T-helper 2 cell (primary cell): ENCODE measurements at places on chromosomes 2 and 18.

DNA sequence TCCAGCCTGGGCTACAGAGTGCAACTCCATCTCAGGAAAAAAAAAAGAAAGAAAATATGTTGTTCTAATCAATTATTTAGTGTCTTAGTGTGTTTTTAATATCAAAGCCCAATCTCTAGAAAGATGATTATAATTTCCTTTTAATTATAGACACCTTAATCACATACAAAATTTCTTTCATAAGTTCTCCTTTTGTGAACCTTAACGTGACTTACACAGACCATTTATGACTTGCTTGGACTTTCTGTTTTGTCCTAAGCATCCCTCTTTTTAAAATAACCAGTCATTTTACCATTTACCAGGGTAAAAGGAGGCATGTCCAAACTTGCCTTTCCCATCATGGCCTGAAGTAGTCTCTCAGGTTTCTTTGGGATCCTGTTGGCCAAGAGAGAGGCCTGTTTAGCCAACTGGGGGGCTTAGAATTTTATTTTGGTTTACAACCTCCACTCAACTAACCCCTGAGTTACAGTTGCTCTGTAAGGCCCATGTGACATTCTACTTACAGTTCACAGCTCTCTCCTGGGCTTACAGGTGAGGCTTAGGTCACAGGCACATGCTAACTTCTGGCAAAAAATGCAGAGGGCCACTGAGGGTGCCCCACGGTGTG, 23.9 kb upstream of the GPR155 start:
- no peak for DNase-seq

DNA sequence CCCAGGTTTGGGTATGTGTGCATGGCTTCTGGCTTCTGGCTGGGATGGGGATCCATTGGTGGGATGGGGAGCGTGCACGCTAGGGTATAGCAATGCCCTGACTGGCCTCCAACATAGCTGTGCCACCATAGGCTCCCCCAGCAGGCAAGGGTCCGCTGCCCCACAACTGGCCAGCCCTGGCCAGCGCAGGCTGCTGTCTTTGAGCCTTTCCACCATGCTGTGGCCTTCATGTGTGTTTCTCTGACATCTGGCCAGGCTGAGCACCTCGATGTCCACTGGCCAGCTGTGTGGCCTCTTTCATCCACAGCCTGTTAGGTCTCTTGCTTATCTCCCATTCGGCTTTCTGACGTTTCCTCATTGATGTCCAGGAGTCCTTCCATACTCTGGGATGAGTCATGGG, 231.3 kb downstream of the NDUFA10 start:
- no peak for DNase-seq

DNA sequence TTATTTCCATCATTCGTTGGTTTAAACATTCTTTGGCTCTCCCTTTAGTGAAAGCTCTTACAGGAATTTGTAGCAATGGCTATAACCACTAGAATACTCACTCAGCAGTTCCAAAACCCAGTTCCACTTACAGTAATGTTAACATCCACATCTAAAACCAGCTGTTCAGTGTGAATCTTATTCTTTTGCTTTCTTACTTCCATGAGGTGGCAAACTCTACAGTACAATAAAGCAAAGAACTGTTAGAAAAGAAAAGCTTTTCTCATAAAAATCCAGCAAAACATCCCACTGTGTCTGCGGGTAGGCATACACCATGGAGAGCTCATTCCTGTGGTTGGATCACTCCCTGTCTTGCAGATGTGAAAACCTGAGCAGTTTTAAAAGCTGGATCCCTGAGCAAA, 147.1 kb downstream of the ARHGAP28 start:
- no peak for DNase-seq

DNA sequence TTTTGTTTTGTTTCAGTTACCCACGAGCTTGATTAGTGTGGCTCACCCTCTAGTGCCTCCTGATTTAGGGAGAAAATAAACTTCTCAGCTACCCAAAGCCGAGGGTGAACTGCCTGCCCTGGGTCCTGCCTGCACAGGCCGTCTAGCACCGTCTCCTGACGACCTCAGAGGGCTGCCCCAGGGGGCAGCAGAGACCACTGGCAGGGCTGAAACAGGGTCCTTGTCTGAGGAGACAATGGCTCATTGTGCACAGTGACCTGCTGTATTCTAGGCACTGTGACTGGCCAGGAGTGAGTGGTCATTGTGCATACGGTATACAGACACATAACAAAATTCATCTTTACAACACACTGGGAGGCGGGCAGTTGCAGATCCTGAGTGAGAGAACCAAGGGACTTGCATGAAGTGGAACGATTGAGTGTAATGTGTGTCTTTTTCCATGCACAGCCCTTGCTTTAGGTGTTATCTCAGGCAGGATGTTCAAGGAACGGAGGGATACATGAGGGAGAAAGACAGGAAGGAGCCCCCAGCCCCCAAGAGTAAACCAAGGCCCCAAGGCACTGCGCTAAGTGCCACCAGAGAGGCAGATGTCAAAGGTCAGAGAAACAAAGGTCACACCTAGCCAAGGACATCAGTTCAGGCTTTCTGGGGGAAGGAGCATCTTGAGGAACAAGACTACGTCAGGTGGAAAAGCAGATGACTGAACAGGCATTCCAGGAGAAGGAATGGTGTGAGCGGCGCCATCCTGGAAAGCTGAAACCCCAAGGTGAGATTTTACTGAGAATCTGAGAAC, 421.3 kb downstream of the LPIN1 start:
- no peak for DNase-seq

- no peak for DNase-seq
These were observed 3.6 kb upstream of the DGKD start for GRCh38 chr2:233350708-233351107.
